ENCODE measurements at places on chromosomes 4 and X. TPM values are rescaled to one million over a fixed set of nuclear protein-coding genes. Genes with fewer than 3 reads are reported as not detected.

The NOX1 gene
- 17.7 TPM for total RNA-seq

DNA sequence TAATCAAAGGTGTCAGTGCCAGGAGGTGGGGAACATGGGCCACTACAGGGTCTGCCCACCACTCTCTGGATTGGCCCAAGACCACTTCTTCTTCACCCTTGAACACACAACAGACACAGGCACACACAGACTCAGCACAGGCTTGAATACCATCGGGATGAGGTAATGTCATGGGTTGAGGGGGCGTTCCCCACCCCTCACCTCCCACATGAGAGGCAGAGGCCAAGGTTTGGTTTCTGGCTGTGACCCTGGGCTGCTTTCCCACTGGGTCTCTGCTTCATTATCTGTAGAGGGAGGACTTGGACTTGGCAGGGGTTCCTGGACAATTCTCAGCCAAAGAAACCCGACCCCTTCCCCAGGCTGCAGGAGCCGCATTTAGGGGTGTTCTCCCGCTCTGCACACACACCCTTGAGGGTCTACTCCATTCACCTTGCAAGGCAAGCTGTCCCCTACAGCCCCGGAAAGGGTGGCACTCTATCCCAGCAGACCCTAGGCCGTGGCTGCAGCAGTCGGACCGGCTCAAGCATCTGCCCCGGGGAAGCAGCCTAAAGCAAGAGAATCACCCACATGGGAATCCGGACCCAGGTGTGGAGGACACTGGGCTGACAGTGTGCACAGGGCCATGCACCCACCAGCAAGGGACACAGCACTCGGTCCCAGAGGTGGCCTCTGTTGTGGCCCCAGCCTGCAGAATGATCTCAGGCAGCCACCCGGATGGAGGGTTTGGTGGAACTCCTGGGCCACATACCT lies 62.4 kb downstream of the TRMT44 start:
- DNase-seq: no peak

DNA sequence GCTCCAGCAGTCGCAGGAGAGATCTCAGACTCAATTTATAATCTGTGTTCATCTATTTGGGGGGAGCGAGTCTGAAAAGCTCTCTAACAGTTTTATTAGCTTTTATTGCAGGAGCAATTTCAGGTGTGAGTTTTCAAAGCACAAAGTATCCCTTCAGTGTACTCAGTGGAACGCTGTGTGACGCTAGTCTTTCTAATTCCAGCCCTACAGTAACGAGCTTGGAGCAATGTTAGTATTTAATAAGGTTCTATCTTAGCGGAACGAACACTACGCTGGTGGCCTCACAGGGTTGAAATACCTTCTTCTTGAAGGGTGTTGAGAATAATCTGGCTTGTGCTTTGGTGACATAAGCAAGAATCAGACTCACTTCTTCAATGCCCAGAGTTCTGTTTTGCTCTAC lies 8.4 kb downstream of the HS3ST1 start:
- no peak for DNase-seq

DNA sequence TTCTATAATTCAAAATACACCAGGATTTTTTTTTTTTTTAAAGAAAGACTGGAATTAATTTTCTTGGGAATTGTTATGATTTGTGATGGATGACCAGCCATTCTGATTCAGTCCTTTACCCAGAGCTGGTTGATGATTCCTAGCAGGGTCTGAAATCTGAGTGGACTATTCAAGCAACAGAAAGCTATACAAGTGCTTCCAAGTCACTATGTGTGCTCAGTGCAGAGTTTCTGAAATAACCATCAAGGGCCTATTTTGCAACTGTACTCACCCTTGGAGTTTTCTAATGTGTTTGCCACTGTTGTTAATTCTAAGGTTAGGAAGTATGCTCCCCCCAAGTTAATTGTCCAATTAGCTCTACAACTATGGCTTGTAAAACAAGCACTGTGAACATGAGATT lies 137.7 kb upstream of the RAPGEF2 start:
- no peak for DNase-seq

The CFAP299 gene
- total RNA-seq: not detected

- no peak for DNase-seq
These were observed 353.8 kb upstream of the CASK start for GRCh38 chrX:42276982-42277690.

The ZNF711 gene
- total RNA-seq: 0.42 TPM

DNA sequence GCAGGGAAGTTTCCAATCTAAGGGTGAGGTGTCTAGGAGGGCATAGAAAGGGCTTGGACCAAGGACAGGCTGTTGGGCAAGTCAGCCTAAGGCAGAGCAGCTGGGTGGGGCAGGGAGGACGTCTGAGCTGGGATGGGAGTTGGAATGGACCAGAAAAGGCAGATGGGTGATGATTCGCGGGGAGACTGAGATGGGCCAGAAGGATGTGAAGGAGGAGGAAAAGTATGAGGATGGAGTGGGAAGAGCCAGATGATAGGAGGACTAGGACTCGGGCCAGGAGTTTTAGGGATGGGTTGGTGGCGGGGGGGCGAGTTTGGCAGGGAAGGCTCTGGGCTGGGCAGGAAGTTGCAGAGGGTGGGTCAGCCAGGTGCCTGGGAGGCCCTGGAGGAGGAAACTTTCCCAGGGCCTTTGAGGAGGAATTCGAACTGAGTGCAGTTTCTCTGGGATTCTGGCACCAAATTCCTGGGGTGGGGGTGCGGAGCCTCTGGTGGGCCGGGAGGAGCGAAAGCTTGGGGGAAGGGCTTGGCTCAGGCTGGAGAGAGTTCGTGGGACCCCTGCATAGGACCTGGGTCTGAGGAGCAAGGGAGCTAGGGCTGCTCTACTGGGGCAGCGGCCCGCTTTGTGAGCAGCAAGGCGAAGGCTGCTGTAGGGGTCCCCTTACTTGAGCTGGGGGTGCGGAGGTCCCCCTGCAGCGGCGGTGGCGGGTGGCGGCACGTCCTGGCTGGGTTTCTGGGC lies 8.7 kb upstream of the TIMP1 start:
- peak; percentile 53 for DNase-seq

The KCNIP4 gene
- total RNA-seq: not detected

The TMPRSS11D gene
- not detected for total RNA-seq

GRCh38 chrX:74179499-74179898 lies 124.5 kb upstream of the ZCCHC13 start:
- no peak for DNase-seq

- no peak for DNase-seq
These were observed 779 bp upstream of the PRSS12 start for GRCh38 chr4:118353534-118354030.

- DNase-seq: no peak
These were observed 27.9 kb downstream of the ABHD18 start for GRCh38 chr4:127993151-127993550.

GRCh38 chr4:104206784-104207183 lies 287.9 kb downstream of the CXXC4 start:
- DNase-seq: no peak

- no peak for DNase-seq
These were observed 105.8 kb downstream of the REPS2 start for GRCh38 chrX:17052210-17052609.

The PROM1 gene
- 61.7 TPM for total RNA-seq

The C4orf46 gene
- total RNA-seq: 2.3 TPM

GRCh38 chr4:127988638-127989037 lies 23.4 kb downstream of the ABHD18 start:
- no peak for DNase-seq

DNA sequence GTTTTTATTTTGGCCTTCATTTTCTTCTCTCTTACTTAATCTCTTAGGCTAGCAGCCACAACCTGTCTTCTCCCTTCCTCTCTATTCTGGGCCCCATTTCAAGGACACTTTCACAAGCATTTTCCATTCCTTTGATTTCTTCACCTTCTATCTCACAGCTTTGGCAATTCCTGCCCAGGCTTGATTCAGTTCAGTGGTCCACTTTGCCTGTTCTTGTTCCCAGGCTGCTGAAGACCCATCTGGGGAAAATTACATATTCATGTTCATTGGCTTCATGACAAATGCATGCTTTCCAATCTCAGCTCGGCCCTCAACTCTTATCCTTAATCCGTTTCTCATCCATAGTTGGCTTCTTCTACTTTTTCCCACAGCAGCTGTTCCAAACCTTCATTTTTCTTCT lies 38.7 kb upstream of the LPAR4 start:
- no peak for DNase-seq

The ASMT gene
- 0.10 TPM for total RNA-seq

- DNase-seq: no peak
These were observed 4.7 kb downstream of the KCND1 start for GRCh38 chrX:48966796-48967579.

DNA sequence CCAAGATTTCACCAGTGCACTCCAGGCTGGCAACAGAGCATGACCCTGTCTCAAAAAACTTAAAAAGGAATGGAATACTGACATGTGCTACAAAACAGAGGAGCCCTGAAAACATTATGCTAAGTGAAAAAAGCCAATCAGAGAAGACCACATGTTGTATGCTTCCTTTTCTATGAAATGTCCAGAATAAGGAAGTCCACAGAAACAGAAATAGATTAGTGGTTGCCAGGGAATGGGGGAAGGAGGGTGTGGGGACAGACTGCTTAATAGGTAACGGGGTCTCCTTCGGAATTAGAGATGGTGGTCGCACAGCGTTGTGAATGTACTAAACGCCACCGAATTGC lies 30.1 kb upstream of the KIAA0232 start:
- no peak for DNase-seq

DNA sequence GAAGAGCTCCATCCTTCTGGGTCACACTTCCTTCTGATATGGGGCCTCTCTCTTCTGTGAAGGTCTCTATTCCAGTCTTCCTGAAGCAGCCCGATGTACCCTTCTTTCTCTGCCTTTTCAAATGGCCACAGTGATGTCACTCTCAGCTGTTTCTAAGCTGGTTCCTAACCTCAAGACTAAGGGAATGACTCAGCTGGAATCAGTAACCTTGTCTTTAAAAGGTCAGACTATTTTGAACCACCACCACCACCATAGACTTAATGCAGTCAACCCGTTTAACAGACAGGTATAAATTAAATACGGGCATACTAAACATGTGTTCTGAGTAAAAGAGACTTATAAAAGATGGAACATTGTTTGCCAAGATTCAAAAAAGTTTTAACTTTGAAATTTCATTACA lies 121.0 kb downstream of the PPA2 start:
- no peak for DNase-seq

DNA sequence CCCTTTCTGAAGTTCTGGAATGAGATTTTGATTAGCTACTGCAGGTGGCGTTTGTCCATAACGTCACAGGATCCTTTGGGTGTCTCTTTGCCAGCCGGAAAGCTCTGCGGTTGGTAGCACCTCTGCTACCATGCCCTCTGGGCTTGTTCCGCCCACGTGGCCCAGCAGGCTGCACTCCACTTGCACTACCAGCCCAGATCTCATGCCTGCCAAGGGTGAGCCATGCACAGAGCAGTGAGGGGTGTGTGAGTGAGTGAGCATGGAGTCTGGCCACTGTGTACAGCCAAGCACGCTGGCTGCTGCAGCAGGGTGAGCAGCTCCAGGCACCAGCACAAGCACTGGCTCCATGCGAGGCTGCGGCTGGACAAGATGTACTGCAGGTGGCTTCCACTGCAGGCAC lies 6.6 kb upstream of the HNRNPD start:
- DNase-seq: peak; percentile 69

DNA sequence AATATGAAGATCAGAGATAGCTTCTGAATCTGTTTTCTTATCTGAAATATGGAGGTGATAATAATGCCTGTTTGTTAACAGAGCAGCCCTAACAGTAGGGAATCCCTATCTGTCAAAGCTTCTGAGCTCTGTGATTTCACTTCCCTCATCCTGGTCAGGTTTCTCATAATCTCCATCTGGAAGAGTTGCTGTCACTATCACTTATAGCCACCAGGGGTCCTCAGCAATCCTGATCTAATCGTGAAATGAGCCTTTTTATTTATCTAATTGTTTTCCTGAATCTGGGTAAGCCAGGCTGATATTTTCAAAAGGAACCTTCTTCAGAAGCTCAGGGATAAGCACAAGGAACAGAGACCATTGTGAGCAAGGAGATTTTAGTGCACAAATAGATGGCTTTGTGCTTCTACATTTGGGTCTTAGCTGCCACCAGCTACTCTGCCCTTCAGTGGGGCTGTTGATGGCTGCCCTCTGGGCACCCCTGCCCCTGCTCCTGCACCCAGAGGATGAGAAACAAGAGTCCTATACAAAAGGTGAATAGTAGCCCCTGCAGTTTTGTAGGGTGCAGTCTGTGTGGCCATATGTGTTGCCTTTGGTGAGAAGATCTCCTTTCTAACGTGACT lies 196.4 kb upstream of the RADX start:
- DNase-seq: peak; percentile 65

GRCh38 chr4:187770345-187770744 lies 225.2 kb upstream of the ZFP42 start:
- DNase-seq: no peak

GRCh38 chrX:136227948-136228838 lies 23.0 kb downstream of the MAP7D3 start:
- DNase-seq: no peak

DNA sequence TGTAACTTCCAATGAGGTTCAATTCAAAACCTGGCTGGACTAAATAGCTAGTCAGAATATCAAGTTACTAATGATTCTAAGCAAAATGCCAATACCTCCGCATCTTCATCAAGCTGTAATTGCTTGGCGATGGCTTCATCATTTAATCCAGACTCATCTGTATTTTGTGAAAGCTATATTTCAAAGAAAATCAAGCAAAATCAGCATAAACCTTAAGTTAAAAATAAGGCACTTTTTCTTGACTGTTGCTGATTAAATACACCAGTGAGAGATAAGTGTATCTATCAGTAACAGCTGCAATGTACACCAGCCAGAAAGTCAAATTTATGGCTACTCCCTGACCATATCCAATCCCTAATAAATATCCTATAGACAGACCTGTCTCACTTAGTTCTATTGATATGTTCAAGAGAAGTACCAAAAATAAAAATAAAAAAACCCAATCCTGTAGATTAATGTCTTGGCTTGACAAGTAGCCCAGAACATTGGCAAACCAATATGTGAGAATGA lies 39.6 kb downstream of the RFC1 start:
- no peak for DNase-seq

The CT45A3 gene
- total RNA-seq: not detected

DNA sequence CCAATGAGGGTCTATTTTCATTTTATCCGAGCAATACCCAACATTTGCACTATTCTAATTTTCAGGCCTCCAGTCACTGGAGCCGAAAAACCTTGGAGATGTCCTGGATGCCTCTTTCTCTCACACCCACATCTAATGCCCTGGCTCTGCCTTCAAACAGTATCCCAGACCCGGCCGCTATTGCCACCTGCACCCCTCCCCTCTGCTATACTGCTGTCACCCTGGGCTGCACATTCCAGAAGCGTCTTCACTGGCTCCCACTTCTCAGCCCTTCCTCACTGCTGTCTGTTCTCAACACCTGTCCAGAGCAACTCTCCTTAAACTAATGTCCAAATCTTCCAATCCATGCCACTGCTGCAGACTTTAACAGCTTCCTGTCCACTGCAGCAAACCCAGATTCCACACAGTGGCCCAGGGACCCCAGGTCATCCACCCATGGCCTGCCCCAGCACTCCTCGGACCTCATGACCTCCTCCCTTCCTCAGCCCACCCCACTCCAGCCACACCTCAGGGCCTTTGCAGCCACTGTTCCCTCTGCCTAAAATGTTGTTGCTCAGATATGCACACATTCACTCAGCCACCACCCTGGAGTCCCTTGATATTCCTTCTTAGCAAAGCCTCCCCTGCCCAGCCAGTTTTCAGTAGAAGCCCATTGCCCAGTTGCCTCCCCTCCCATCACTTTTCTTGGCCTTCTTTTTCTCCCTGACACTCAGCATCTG lies 30.5 kb upstream of the PPP2R2C start:
- no peak for DNase-seq

GRCh38 chr4:72312032-72312650 lies 256.9 kb downstream of the ADAMTS3 start:
- DNase-seq: no peak

The USP17L15 gene
- total RNA-seq: not detected

Data from HT-29 (cell line).